ENCODE measurements at places on chromosomes 3 and 15.

- DNase-seq: no peak
Observed at GRCh38 chr15:98875309-98875708, 132.3 kb downstream of the PGPEP1L start.

DNA sequence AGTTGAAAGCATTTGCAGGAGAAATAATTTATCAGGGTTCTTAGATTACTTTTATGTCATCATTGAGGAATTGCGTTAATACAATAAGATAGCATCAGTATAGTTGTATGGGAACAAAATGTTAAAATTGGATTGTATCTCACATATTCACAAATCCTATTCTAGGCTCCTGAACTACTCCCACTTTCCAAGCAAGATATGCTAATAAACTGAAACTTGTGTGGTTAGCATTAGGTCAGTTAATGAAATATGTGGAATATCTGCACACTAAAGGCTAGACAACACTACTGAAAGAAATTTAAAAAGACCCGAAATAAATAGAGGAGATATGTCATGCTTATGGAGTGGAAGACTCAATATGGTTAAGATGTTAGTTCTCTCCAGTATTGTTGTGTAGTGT is 272.7 kb downstream of the DOCK3 start:
- DNase-seq: no peak

DNA sequence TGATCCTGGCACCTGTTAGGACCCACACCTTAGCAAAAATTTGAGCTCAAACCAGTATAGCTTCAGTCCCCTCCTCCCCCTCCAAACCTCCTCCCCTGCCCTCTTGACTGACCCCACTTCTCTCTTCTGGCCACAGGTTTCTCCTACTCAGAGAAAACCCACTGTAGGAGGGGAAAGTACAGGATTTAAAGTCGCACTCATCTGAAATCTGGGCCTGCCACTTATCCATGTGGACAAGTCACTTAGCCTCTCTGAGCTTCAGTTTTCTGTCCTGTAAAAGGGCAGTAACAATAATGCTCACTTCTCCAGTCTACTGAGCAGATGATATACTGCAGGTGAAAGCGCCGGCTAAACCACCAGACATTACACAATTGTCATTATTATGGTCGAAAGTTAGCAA is 142.7 kb downstream of the MEGF11 start:
- no peak for DNase-seq

- no peak for DNase-seq
Observed at GRCh38 chr15:96354731-96355567, 24.4 kb downstream of the NR2F2 start.

DNA sequence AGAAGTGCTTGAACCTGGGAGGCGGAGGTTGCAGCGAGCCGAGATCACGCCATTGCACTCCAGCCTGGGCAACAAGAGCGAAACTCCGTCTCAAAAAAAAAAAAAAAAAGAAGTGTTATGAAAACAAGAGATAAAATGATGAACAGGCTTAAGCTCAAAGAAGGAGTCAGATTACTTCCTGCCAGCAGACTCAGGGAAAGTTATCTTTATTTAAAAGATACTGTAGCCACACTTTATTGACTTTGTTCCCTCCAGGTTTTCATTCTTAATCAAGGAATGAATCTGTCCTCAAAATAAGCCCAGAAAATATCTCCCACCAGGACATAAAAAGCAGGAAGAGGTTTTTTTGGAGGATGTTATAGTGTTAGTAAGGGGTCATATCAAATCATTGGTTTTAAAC is 176.5 kb upstream of the KCNMB2 start:
- DNase-seq: no peak

GRCh38 chr3:55724821-55725220 is 237.7 kb upstream of the WNT5A start:
- DNase-seq: no peak

- DNase-seq: no peak
Observed at GRCh38 chr3:126743350-126743749, 39.3 kb downstream of the CHCHD6 start.

- DNase-seq: no peak
Observed at GRCh38 chr3:21216598-21216997, 534.4 kb downstream of the ZNF385D start.

GRCh38 chr3:58667229-58667628 is 655 bp upstream of the FAM3D start:
- no peak for DNase-seq

DNA sequence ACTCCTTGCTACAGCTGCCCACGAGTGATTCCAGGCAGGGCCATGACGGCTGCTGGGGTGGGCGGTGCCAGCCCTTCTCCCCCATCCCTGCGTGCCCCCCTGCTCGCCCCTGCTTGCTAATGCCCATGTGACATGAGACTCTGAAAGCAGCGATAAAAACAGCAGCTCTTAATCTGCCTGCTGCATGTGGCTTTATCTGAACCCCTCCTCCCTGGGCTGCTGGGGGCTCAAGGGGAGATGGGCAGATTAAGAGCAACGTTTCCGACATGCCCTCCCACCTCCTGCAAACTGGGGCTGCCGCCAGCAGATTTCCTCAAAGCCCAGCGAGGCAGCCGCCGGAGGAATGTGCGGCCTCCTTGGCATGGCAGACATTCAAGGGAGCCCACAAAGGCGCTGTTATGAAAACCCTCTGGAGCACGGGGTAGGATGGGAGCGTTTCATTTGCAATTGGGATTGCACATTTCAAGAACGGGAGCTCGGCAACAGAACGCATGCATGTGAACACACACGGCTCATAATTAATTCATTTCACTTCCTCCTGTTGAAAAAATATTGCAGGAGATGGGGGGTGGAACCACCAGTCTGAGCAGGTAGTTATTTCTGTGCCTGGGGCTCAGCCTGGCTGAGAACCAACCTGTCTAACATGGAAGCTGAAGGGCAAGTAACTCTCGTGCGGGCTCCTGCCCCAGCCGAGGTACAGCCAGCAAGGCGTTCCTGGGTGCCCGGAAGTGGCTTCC is 504.2 kb upstream of the PROK2 start:
- DNase-seq: no peak

- DNase-seq: no peak
Observed at GRCh38 chr3:13343601-13344000, 76.5 kb downstream of the NUP210 start.

DNA sequence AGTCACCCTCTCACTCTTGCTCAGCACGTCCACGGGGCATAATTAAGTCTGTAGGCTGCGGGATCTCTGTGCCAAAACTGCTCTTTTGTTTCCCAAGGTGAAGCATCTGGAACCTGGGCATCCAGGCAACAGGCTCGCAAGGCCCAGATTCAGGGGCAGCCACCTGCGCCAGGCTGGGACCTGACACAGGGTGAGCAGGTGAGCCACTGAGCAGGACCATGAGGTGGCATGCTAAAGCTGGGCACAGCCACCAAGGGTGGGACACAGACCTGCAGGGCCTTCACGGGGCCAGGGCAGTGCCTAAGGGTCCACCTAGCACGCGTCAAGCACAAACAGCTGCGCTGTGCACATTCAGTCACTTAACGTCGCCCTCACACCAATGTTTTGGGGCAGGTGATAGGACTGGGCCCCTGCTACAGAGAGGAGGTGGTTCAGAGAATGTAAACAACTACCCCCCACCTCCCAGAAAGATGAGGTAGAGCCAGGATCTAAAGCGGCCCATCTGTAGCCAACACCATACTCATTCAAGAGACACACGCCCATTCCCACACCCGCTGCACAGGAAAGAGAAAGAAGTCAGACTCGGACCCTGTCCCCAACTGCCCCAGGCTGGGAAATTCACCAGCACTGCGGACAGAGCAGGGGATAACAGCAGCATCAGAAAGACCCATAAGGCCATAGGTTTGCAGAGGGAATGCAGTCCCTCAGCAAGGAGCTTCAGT is 16.3 kb downstream of the XXYLT1 start:
- no peak for DNase-seq

GRCh38 chr15:82710926-82711490 is 1.3 kb upstream of the AP3B2 start:
- no peak for DNase-seq

Measured in stimulated activated naive CD4-positive, alpha-beta T cell treated with Interleukin-2 at 50 U/mL for 16 hours (primary cell).